Naive thymus-derived CD4-positive, alpha-beta T cell (primary cell): ENCODE measurements at places on chromosomes 4 and X. TPM values are rescaled to one million over a fixed set of nuclear protein-coding genes. Genes with fewer than 3 reads are reported as not detected.

The CFP gene
- 164 TPM for total RNA-seq

The ABLIM2 gene
- total RNA-seq = 1.9 TPM

DNA sequence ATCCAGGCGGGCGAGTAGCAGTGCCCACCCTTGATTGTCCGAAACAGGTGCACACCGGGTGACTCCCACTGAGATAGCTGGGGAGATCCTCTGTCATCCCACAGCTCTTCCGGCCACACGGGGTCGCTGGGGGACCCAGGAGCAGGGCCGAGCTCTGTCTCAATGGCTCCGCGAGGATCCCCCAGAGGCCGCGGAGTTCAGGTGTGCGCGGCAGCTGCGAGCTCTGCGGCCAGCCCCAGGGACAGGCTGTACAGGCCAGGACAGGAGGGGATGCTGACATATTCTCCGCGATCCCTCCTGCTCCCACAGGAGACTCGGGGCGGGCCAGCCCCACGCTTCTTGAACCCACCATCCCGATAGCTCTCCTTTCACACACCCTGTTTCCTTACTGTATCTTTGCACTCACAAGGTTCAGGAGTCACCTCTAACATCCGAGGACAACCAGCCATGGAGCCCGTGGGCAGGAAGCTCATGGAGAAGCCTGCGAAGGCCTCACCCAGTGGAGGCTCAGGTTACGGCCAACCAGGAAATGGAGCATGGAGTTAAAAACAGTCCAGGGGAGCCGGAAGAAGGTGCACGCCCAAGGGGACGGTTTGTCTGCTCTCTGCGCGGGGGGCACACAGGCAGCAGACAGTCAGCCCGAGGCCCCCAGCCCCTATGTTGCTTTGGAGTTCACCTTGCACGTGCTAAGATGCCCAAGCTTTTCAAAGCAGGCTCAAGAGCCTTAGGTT is 77.9 kb upstream of the AMELX start:
- no peak overlapping the region for H3K4me3 ChIP-seq
- no peaks in the 10 kb centered on the region for H3K27me3 ChIP-seq
- no peaks in the 10 kb centered on the region for H3K36me3 ChIP-seq

The SPACA5 gene
- not detected for total RNA-seq

- H3K27me3 ChIP-seq = no peaks in the 10 kb centered on the region
- DNase-seq = no peak
- H3K4me3 ChIP-seq = no peak overlapping the region
These were observed 184.9 kb upstream of the WDFY3 start for GRCh38 chr4:85151371-85151770.
